Kidney tubule cell (primary cell): ENCODE measurements at places on chromosomes 1 and 21.

DNA sequence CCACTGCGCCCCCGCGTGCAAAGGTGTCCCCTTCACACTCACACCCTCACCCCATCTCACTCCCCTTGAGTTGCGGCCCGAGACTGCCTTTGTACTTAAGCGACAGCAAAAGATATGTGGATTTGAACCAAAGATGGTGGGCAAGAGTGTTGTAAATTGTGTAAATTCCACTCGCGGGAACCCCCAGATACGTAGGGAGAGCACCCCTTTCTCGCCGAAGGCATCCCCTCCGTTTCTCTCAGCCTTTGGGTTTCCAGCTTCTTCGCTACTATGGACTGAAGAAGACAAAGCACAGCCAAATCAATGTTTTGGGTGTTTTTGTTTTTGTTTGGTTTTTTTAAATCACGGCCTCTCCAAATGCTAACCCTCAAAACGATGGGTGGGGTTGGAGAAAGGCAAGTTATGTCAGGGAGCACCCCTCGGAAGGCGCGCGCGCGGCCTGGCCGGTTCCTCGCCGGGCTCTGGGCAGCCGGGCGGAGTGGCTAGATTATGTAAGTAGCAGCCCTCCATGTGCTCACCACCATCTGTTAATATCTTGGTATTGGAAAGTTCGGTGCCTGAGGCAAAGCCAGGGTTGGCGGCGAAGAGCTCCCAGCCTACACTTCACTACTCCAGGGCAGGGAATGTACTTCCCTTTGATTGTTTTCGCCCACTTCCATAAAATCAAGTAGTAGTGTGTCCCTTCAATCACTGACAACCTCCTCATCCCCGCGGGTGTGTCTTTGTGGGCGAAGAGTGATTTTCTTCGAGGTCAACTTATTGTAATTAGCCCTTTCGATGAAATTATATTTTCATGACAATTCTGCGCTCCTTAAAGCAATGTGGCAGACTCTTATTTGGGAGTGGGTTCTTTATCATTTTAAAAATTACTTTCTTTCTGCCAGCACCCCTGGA lies 4.0 kb upstream of the PROX1 start:
- DNase-seq = no peak

DNA sequence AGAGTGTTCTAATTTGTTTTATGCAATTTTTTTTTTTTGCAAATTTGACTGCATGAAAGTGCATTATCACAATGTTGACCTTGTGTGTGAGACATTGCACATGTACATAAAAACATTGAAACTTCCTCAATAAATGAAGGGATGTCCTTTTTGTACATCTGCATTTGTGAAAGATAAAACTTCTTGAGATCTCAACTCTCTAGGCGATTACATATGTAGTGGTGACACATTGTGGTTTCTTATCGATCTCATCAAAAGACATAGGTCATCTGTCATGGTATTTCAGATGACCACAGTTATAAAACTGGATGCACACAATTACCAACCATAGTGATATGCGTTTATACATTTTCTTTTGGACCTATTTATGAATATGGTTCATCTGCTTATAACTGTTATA lies 35.6 kb upstream of the C21orf91 start:
- DNase-seq = no peak

DNA sequence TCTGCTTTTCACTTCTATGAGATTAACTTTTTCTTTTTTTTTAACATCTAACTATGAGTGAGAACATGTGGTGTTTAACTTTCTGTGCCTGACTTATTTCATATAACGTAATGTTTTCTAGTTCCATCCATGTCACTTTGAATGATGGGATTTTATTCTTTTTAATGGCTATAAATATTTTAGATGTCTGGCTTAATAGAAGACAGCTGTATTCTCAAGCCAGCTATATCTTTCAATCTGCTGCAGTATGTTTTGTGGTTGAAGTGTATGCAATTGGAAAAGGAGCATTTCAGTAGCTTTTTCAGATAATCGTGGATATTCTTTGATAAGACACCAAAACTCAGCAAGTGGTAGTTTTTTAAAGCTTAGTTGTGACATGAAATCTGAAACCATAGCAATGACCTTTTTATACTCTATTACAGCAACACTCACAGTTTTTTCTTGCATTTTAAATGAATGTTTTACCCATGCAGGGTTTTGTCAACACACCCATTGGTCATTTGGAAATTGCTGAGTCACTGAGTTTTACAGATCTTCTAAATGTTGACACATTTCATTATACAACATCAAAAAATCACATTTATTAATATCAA lies 5.7 kb upstream of the SVBP start:
- DNase-seq = no peak

DNA sequence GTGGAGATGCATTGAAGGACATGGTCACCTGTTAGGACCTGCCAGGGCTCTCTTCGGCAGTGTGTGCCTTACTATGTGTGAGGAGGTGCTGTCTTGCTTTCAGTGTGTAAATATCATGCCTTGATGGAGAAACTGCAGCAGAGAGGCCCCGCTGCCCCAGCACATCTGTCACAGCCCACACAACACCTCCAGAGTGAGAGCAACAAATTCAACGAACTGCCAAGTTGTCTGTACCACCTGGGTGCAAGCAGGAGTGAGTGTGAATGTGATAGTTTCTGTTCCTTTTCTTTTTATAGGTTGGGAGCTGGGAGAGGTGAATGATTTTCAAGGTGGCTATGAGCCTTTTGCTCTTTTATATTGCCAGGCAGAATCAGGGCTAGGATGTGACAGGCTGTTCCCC lies 114.6 kb upstream of the KIAA0040 start:
- DNase-seq = no peak

DNA sequence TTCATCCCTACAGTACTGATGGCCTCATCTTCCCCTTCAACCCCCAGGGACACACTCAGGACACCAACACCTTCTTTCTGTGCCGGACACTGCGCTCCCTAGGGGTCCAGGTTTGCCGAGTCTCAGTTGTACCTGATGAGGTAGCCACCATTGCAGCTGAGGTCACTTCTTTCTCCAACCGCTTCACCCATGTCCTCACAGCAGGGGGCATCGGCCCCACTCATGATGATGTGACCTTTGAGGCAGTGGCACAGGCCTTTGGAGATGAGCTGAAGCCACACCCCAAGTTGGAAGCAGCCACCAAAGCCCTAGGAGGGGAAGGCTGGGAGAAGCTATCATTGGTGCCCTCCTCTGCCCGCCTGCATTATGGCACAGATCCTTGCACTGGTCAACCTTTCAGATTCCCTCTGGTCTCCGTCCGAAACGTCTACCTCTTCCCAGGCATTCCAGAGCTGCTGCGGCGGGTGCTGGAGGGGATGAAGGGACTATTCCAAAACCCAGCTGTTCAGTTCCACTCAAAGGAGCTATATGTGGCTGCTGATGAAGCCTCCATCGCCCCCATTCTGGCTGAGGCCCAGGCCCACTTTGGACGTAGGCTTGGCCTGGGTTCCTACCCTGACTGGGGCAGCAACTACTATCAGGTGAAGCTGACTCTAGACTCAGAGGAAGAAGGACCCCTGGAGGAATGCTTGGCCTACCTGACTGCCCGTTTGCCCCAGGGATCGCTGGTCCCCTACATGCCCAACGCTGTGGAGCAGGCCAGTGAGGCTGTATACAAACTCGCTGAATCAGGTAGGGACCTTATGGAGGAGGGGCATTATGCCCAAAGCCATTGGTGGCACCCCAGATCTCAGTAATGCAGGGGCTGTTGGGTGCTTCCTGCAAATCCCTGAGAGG lies 5.1 kb upstream of the LENEP start:
- no peak for DNase-seq

DNA sequence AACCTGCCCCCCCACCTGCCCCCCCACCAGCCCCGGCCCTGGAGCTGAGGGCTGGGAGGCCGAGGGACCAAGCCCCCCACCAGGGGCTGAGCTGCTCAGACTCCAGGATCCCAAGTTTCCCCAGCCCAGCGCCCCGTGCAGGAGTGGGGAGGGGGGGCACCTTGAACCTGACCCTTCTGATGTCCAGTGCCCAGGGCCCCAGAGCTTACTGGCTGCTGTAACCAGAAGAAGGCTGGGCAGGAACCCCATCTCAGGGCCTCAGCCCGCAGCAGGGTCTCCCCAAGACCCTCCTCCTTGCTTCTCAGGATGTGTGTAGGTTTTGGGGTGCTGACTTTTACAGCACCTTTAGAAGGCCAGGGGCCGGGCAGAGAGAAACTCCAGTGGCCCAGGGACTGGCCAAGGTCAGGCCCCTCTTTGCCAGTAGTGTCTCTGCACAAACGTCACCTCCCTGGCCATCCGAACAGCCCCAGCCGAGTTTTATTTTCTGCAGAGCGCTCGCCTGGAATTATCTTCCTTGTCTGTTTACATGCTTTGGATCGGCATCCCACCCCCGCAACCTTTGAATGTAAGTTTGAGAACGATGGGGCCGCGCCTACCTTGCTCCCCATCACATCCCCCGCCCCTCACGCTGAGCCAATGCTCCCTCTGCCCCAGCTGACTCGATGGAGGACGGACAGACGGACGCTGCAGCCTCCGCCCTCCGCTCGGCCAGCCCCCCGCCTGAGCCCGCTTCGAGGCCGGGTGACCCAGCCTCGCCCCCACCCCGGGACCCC lies 70.1 kb upstream of the CASZ1 start:
- DNase-seq = no peak

DNA sequence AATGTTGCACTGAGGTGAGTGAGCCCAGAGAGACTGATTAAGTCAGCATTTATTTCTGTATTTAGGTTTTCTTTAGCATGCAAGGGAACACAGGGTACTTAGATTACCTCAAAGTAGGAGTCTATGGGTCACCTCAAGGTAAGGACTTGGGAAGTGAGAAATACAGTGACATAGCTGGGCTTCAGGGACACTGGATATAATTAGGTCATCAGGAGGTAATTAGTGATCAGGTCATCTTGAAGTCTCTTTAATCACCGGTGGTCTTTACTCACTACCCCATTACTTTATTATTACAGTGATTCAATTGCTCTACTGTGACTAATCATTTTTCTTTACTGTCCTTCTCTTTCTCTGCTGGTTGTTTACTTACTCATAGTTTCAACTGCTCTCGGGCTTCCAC lies 59.9 kb upstream of the KCNK1 start:
- DNase-seq = peak; percentile 4

- DNase-seq = no peak
Observed at GRCh38 chr1:33173091-33173490, 8.8 kb downstream of the TRIM62 start.

DNA sequence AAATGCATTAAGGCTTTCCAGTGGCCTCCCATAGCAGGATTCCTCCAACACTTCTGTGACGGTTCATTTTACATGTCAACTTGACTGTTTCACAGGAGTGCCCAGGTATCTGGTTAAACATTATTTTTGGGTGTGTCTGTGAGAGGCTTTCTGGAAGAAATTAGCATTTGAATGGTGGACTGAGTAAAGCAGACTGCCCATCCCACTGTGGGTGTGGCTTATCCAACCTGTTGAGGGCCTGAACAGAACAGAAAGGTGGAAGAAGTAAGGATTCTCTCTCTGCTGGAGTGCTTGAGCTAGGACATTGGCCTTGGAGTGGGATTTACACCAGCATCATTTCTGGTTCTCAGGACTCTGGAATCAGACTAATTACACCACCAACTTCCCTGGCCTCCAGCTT lies 85.6 kb downstream of the RGS7 start:
- peak; percentile 22 for DNase-seq

DNA sequence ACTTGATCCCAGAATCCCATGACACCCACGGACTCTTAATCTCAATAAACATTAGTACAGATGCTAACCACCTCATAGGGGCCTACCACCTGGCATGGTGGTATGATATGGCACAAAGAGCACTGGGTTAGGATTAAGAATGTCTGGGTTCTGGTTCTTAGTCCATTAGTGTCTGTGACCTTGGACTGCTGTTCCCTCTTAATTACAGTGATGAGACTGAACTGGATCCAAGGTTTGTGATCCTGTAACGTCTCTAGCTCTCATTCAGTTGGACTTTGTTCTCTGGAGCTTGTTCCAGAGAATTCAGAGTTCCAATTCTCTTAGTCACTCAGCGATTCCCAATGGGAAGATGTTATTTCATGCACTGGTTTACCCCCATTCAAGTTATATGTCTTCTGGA lies 23.6 kb upstream of the PIGC start:
- DNase-seq = peak; percentile 64

- no peak for DNase-seq
Observed at GRCh38 chr1:46623743-46624644, 7.4 kb upstream of the MOB3C start.

DNA sequence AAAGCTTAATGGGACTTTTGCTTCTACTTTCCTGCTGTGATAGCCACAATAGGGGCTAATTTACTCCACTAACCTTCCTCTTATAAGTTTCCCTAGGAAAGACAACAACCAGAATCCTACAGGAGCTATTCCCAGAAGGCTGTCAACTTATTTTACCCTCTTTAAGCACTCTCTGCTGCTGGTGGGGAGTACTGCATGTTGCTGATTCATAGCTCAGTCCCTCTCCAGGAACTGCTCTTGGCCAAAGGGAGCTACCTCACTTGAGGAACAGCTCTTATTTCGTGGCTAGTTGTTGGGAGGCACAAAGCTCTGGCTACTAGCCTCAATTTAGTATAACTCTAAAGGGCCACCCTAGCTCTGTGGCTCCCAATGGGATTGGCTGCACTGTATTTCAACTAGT lies 37.2 kb downstream of the ADSS2 start:
- peak; percentile 58 for DNase-seq

GRCh38 chr1:65153635-65154034 lies 5.6 kb downstream of the AK4 start:
- DNase-seq = no peak

DNA sequence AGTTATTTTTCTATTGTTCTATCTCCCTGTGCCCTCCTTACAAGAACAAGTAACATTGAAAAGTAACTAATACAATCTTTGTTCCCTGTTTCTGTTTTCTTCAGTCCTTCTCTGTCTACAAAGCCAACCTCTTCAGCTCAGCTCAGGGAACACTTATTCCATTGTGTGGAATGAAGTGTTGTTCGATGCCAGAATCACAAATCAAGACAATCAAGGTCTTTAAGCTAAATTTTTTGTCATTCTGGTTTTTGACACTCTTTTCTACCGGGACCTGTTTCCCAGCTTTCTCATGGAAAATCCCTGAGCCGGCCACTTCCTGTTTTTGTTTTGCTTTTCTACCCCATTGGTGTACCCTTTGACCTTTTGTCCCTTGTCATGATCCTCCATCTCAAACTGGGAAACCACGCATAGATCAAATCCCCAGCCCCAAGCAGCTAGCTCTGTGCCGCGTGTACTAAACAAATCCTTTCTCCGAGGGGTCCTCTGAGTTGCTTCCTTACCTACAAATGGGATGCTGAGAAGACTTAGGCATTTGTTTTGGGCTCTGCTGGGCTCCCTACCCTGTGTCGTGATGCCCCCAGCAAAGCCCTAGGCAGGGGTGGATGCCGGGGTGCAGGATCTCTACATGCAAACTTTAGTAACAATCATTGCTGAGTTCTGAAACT lies 141.8 kb downstream of the TOMM20 start:
- DNase-seq = peak; percentile 20

DNA sequence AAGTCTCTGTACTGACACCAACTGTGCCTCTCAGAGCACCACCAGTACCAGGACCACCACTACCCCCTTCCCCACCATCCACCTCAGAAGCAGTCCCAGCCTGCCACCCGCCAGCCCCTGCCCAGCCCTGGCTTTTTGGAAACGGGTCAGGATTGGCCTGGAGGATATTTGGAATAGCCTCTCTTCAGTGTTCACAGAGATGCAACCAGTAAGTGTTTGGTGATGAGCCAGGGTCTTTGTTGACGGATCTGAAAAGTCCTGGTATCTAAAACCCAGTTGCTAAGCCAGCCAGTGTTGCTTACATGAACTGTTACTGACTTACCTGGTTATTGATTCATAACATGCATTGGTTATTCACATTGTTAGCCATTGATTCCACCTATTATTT lies 1.1 kb downstream of the C1orf56 start:
- no peak for DNase-seq
